ENCODE measurements at places on chromosomes 5 and 9.
A peak's percentile ranks its signal among the peaks of the same experiment; 100 is the strongest.

DNA sequence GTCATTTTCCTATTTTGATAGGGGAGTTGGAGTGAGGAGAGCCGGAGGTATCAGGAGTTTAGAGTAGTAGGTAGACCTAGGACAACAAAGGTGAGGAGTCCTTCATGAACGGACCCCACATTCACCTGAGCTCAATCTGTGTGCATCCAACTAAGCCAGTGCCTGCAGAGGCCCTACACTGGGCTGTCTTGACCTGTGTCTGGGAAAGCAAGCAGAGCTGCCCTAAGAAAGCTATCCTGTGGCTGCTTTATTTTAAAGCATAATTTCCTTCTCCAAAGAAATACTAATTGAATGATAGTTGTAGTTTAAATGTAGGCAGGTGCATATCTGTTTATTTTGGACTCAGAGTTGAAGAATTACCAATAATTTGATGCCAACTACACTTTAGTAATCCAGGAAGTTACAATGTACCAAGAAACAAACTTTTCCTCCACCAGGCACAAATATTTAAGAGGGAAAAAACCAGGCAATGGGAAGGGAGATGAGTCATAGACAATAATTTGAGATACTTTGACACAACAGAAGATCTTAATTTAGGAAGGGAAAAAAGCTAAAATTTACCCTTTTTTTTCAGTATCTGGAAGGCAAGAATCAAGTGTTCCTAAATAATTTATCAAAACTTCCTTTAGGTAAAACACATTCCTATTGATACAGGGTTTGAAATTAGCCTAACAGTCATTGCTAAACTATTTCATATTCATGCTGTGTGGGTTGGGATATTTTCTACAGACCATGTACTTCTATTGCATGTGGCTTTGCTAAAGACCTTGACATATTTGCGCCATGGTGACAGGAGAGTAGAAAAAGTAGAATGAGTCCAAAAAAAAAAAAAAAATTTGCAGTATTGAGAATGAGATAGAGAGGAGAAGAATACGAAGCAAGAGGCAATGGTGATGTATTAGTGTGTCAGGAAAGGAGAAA lies 376.6 kb upstream of the TUSC1 start:
- DNase-seq = no peak

GRCh38 chr5:134793111-134793510 lies 34.5 kb downstream of the DDX46 start:
- DNase-seq = no peak

GRCh38 chr5:139134906-139135305 lies 63.3 kb downstream of the SIL1 start:
- DNase-seq = no peak

- no peak for DNase-seq
Observed at GRCh38 chr5:132872788-132873118, 715 bp upstream of the LEAP2 start.

DNA sequence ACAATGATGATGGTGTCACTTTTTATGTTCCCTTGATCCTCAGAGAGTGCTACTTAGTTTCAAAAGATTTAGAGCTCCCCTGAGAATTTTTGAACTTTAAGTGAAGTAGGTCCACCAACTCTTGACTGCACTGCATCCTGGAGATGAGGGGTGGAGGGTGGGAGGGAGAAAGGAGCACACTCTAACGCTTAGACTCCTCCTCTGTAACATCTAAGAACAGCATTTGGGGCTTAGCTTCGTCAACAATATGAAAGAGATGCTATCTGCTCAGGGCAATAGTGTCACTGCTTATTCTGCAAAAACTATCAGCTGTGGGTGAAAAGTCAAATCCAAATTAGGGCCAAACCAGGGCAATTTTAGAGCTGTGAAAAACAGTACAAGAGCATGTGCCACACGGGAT lies 242.8 kb upstream of the EFNA5 start:
- no peak for DNase-seq

DNA sequence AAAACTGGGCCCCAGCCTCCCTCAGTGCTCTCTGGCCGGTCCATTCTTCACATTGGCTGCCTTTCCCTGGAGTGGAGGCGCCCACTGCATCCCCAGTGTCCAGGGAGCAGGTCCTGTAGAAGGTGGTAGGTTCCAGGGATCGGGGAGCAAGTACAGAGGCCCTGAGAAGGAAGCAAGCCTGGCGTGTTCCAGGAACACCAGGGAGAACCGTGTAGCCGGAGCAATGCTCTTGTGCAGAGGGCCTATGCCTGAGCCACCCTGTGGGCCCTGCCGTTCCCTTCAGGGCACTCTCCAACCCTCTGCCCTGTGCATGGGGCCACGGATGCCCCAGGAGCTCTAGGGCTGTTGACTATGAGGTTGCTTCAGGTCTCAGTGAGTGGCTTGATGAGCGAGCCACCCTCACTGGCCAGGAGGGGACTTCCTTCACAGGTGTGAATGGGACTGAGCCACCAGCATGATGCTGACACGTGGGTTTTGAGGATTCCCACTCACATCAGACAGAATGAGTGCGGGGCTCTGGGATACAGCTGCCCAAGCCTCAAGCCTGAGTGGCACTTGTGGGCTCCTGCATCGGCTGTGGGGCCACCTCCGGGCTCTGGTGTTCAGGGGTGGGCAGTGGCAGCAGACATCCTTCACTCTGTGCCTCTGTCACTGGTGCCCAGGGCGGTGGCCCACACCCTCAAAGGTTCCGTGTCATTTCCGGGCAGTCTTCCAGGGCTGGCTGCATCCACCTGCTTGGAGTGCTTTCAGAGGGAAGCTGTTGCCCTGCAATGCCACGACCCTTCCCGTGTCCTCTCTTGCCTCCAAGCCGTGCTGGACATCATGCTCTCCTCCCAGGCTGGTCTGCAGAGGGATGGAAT lies 54.4 kb downstream of the ADAMTS2 start:
- DNase-seq = no peak

DNA sequence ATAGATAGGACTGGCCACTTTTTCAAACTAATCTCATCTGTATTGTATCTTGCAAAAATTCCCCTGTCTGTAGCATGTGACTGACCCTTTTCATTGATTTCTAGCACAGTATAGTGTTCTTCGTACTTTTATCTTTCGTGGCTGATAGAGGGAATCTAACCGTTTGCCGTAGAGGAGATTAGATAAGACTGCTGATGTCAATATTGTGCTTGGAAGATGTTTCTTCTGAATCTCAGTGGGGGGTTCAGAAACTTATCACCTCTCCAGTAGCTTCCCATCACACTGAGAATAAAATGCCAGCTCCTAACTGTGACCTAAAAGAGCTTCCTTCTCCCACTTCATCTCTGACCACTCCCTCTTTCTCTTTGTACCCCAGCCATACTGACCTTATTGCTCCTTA lies 25.4 kb upstream of the ALDOB start:
- no peak for DNase-seq

GRCh38 chr5:31717561-31717960 lies 78.6 kb downstream of the PDZD2 start:
- no peak for DNase-seq

DNA sequence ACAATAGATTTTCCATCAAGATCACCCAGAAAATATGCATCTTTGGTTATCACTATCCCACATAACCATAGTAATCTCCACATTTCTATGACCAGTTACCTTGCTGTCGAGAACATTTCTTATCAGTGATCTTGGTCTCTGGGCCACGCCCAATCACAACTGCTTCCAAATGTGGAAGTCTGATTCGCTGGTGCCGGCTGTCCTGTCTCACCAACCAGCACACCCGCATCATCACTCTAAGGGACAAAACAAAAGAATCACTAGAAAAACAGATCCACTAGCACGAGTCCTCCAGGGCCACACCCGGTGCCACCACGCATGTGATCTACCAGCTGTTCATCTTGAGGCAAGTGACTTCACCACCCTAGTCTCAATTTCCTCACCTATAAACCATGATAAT lies 11.8 kb downstream of the APTX start:
- no peak for DNase-seq

- DNase-seq = no peak
Observed at GRCh38 chr9:120965344-120966012, 38.9 kb upstream of the TRAF1 start.

GRCh38 chr5:127229185-127229889 lies 61.3 kb upstream of the MEGF10 start:
- DNase-seq = peak; percentile 8

DNA sequence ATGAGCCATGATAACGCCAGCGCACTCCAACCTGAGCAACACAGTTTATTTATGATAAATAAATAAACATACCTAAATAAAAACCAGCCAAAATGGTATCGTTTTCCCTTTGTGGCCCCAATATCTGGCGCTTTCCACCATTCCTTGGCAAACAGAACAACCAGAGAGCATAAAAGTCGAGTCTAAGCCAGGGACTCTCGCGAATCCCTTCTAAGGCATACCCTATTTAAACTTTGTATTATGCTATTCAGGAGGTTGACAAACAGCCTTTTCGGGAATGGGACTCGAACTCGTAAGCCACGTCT lies 386 bp upstream of the MATR3 start:
- no peak for DNase-seq

DNA sequence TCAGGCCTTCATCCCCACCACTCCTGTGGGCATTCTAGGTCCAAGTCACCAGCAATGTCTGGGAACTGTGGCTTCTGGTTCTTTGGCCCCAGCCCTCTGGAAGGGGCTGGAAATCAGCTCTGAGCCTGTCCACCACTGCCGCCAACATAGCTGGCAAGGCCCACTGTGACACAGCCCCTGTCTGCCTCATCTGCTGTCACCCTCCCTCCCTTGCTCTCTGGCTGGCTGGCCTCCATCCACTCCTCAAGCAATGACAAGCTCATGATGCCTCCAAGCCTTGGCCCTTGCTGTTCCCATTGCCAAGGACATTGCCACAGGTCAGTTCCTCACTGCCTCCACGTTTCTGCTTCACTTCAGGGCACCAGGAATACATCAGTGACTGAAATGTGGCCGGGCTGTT lies 93.7 kb downstream of the LHX2 start:
- DNase-seq = no peak

- no peak for DNase-seq
Observed at GRCh38 chr9:93616044-93616443, 39.7 kb downstream of the PHF2 start.

DNA sequence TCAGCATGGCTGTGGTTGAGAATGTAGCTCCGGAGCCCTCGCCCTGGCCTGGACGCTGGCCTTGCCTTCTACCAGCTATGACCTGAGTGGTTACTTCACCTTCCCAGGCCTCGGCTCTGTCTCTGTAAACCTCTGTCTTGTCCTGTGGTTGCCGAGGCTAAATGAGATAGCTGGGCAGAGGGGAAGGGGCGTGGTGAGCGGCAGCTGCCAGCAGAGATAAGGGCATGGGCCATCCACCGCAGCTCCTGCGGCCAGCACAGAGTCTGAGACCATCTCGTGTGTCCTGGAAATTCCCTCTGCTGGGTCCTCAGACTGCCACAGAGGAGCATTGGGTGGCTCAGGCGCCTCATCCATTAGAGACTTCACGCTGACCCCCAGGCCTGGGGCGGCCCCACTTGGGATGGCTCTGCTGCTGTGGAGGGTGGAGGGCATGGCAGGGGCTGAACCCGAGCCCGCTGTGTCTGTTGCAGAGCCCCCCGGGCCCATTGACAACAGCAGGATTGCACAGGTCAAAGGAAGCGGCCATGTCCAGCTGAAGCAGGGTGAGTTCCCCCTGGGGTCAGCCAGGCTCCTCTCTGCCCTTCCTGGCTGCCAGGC lies 43.9 kb downstream of the USP20 start:
- DNase-seq = no peak

GRCh38 chr5:151159649-151160373 lies 2.2 kb upstream of the ANXA6 start:
- DNase-seq = no peak

GRCh38 chr9:137547687-137548543 lies 2.3 kb downstream of the PNPLA7 start:
- no peak for DNase-seq

GRCh38 chr9:131366761-131367401 lies 27.0 kb upstream of the PRRC2B start:
- DNase-seq = no peak

GRCh38 chr9:127334725-127335124 lies 62.2 kb upstream of the SLC2A8 start:
- no peak for DNase-seq

GRCh38 chr9:92094655-92095054 lies 20.6 kb downstream of the SPTLC1 start:
- no peak for DNase-seq

DNA sequence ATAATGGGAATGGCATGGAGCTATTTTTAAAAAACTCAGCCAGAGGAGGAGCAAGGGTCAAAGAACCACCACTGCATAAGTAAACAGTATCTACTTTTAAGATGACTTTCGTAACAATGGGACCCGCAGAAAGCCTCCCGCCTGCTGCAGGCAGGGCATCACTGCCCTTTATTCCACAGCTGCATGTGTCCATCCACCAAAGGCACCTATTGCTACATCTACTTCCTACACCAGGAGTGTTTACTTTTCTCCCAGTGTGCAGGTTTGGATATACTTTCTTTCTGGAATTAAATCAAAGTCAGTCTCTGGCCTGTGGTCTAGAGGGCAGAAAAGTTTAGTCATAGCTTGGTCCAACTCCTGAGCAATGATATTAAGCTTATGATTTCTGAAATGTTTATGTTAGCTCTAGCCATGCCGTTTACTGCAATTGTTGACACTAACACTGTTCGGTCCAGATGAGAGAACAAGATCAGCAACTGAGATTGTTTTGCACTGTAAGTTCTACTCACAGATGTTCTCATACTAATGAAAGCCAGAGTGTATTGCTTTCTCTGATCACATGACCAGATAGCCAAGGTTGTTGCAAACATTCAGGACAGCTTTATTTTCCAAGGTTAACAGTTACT lies 391.5 kb downstream of the FGF10 start:
- DNase-seq = no peak

GRCh38 chr9:105064248-105065097 lies 136.5 kb upstream of the ABCA1 start:
- DNase-seq = no peak

DNA sequence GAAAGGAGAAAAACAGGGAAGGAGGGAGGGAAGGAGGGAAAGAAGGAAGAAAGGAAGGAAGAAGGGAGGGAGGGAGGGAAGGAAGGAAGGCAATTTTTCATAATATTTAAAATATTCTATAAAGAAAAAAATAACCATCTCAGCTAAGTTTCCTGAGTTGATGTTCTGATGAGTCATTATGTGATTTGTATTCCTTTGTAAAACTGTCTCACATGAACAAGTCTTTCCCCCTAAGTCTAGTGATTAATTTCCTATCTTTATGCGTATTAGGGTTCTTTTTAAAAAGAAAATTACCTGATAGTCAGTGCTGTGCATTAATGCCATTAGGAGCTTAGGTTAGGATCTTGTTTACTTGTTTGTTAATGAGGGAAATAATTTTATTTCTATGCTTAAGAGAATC lies 94.1 kb downstream of the RASEF start:
- no peak for DNase-seq

Data from stimulated activated CD8-positive, alpha-beta memory T cell treated with anti-CD3 and anti-CD28 coated beads, Interleukin-2, amount 100 ng/mL, for 1 hour (primary cell).